ENCODE measurements at places on chromosomes 16 and 17. TPM values are rescaled to one million over a fixed set of nuclear protein-coding genes. Genes with fewer than 3 reads are reported as not detected.

GRCh38 chr17:49180998-49181635, 29.3 kb downstream of the GNGT2 start:
- no peak for DNase-seq

DNA sequence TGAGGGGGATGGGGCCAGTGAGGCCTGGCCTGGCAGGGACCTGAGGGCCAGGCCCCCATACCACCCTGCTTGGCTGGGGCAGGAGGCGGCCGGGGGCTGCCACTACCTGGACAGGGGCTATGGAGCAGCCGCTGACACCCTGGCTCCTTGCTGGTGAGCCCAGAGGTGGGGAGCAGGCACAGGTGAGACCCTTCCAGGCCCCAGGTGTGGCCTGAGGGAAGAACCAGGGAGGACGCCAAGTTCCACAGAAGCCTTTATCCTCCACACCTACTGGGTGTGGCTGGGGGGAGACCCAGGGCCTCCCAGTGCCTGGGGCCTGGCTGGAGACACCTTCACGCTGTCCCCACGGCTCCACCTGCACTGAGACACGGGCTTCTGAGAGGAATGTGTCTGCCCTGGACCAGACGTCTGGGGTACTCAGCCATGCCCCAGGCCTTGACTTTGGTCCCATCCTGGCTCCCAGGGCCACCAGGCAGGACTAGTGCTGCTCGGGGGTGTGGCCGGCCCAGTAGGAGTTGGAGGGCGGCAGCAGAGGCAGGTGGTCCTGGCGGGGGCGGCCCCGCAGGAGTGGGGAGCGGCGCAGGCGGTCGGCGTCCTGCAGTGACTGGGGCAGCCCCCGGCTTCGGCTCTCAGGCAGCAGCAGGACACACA, 4.7 kb downstream of the SLC22A31 start:
- DNase-seq = no peak

The KRTAP1-1 gene
- total RNA-seq = not detected

The RASD1 gene
- total RNA-seq = 2.6 TPM

The PERCC1 gene
- not detected for total RNA-seq

The EME1 gene
- total RNA-seq = 0.79 TPM

- DNase-seq = no peak
Measured at GRCh38 chr17:21007646-21008045, 35.2 kb downstream of the USP22 start.

The PRMT7 gene
- 22.0 TPM for total RNA-seq

DNA sequence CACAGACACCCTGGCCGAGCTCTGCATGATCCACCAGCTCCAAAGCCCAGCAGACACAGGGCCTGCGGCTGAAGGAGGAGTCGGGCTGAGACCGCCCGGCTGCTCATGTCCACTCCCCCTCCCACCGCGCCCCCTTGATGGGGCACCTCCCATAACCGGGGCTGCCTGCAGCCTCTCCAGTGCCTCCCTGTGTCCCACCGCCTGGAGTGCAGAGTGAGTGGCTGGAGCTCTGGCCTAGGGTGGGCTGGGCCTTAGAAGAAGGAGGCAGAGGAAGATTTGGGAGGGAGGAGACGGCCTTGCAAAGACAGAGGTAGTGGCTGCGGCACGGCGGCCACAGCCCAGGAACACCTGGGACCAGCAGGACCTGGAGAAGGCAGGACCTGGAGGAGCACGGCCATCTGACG, 4.0 kb downstream of the CBFA2T3 start:
- DNase-seq = no peak

Measured in lung microvascular endothelial cell (primary cell).